ENCODE measurements at places on chromosomes 3 and 15.

DNA sequence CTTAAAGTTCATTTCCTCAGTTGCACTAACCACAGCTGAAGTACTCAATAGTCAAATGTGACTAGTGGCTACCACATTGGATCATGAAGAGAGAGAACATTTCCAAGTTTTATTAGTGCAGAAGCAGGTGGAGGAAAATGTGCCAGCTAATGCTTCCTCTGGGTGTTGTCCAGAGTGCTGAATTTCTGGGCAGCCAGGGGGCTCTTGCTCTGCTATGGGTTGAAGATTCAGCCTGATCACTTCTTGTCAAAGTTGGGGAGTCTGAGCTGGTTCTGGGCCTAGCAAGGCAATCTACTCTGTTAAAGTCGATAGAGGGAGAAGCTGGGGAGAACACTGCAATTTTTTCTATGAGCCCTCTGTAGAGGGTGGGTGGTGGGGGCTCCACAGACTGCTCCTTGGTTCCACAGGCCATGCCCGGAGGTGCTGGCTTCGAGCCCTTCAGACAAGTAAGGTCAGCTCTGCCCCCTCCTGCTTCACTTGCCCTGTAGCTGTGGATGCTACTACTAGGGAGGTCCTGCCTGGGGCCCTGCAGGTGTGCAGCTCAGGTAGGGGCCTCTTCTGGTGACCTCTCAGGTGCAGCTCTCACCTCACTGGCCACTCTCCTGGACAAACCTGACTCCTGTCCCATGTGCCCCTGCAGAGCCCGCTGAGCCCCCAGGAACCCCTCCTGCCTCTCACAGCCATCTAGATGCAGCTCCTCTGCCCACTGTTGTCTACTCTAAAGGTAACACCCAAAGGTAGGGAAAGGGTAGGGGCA lies 8.2 kb downstream of the ALG3 start:
- no peak for DNase-seq

DNA sequence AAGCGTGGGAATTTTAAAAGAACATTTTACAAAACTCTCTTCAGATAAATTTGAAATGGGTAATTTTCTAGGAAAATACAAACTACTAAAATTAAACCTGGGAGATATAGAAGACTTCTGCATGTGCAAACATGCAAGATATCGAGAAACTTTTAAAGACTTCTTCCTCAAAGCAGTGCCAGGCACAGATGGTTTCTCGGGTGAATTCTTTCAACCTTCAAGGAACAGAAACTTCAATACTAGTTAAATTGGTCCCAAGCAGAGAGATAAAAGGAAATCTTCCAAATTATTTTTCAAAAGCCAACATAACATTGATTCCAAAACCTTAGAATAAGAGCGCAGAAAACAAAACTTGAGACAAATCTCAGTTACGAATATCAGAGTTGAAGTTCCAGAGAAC lies 732.7 kb downstream of the PDCD6IP start:
- DNase-seq, result no peak

DNA sequence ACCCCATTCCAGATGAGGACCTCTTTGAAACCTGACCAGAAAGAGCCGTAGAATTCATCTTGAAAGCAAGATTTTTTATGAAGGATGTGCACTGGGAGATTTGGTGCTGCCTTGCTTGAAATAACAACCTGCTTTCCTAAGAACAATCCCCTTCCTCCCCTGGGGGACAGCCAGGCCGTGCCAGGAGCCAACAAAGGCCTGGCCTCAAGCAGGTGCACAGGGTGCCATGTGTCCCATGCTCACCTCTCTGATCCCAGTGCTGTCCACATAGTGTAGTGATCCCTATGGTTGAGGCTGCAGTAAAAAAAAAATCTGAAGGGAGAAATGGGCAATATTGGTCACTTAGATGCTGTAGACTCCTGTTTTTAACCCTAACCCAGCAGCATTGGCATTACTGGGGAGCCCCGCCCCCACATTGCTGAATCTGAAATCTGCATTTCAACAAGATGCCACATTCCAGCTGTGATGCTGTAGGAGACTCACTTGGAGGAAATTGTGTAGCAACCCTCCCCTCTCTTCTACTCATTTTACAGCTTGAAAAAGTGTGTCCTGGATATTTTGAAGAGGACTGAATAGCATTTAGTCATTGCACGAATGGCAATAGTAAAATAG lies 171.2 kb downstream of the APBA2 start:
- no peak for DNase-seq

- DNase-seq, result no peak
Measured at GRCh38 chr3:119918992-119919933, 137.4 kb downstream of the NR1I2 start.

DNA sequence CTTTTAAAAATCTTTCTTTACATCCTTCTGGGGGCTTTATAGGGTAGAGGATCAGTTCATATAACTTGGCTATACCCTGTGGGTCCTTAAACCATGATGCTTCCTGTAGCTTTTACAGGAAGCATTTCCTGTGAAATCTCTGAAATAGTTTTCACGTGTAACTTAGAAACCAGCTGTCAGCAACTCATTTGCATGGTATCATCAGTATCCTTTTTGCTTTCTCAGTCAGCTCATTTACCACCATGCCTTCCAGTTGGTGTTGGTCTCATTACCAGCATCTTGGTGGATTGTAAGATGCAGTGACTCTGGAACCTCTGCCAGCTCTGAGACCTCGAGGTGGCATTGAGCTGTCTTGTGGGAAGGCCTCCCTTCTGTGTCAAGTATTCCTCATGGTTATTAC lies 96.7 kb upstream of the MYZAP start:
- no peak for DNase-seq

DNA sequence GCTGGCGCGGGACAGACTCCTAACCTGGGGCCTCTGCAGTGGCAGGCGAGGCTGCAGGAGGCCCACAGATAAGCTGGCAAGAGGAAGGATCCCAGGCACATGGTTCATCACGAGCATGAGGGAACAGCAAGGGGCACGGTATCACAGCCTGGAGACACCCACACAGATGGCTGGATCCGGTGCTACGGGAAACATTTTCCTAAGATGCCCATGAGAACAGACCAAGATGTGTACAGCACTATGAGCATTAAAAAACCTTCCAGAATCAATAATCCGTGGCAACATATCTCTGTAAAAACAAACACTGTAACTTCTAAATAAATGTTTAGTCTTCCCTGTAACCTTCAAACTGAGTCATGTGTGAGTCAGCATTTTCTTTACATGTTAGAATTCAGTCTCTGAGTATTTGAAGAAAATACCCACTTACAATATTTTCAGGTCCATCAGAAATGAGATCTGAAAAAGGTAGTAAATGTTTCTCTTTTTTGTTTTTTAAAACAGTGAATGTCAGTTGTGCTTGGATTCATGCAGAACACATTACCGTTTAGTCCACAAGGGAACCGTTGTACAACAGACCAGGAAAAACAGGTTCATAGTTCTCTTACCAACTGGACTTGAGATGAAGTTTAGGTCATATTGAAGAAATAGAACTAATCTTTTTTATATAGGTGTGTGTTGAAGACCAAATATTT lies 75.9 kb downstream of the BOC start:
- DNase-seq, result peak; percentile 85

DNA sequence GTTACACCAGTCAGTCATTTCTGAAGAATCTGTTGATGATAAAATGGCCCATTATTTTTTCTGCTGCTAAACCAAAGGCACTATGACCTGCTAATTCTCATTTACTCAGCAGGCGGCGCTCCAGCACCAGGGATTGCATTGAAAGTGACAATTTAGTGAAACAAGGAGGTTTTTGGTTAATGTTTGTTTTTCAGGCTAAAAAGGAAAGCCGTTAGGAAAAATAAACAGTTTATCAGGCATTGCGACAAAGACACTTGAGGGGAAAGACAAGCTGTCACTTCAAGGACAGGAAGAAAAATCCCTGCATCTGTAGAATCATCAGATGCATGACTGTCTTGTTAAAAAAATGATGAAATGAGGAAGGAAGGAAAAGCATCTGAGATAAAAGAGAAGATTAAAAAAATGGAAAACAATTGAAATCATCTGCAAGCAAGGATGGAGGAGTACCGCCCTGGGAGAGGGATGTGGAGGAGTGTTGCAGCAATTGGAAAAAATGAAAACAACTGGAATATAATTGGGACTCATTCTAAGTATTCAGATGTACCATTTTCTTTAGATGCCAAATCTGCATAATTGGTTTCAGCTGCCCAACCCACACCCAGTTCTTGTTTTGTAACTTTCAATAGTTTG lies 54.0 kb downstream of the NR1D2 start:
- peak; percentile 35 for DNase-seq

GRCh38 chr3:42035007-42035406 lies 56.1 kb upstream of the TRAK1 start:
- DNase-seq, result no peak

DNA sequence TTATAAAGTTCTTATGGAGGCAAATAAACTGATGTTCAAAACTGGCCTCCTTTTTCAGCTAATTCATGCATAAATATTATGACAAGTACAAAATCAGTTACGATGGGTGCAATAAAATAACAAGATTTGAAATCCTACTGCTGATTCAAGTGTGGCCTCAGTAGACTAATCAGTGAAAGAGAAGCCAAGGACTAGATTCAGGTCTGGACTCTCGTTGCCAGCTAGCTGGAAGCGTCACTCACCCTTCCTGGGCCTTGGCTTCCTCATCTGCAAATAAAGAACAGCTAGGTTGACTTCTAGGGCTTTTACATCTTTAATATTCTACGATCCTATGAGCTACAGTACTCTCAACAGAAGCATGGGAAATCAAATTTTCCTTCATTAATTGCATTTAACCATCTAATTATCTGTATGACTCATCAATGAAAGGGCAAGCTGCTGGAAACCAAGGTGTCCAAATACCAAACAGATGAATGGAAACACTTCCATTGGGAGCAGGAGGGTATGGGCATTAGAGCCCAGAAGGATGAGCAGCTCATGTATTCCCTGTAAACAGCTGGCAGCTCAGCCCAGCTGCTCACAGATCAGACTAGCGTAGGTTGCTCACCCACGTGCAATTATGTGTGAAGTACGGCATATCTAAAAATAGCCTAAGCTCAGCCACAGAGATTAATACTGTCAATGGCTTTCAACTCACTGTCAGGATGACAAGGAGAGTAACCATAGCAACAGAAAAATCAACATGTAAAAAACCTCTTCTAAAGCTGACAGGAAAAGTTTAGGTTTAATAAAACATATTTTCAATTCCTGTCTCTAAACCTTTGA lies 294.8 kb downstream of the PLCL2 start:
- no peak for DNase-seq

DNA sequence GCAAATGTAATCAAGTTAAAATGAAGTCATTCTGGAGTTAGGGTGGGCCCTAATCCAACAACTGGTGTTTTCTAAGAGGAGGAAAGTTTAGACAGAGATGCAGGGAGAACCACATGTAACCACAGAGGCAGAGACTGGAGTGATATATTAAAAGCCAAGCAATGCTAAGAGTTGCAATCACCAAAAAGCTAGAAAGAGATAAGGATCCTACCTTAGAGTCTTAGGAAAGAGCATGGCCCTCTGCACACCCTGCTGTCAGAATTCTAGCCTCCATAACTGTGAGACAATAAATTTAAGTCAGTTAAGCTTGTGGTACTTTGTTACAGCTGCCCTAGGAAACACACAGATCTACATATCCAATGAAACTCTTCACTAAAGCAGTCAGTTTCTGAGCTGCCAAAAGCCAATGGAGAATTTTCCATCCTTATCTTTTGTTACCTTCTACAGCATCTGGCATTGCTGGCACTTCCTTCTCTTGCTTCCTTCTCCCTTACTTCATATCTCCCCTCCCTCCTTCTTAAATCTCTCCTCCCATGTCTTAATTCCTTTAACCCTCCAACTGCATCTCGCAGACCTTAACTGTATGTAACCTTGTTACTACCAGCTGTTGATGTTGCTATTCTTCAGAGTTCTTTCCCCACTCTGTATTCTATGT lies 11.2 kb downstream of the DCBLD2 start:
- no peak for DNase-seq

GRCh38 chr3:124456506-124456905 lies 273.7 kb upstream of the UMPS start:
- no peak for DNase-seq

DNA sequence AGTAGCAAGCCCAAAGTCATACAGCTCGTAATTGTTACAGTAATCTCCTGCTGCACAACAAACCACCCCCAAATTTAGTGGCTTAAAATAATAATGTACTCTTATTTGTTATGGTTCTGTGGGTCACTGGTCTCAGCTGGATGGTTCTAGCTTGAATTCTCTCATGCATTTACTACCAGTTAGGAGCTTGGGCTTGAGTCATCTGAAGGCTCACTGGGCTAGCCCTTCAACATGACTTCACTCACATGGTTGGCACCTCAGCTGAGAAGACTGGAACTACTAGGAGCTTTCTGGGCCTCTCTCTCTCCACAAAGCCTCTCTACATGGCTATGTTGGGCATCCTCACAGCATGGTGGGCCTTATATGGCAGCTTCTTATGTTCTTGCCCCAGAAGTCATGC lies 12.5 kb downstream of the PCOLCE2 start:
- no peak for DNase-seq

GRCh38 chr15:60251300-60252070 lies 146.3 kb downstream of the ANXA2 start:
- DNase-seq, result no peak

DNA sequence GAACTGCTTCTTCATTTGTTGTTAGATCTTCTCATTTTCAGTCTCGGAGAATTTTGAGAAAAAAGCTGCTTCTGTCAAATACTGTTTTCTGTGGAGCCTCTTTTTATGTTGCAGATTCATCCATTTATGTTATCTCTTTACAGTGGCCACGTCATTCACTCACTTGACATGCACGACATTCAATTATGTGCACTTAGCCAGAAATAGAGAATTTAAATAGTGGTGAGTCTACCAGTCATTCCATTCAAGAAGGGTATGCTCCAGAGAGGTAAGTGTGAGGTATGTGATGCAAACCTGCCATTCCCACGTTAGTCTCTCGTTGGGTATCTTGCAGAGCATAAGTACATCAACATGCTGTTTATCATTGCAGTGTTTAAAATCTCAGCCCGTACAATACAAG lies 9.8 kb downstream of the ARPP19 start:
- DNase-seq, result no peak

Data from Daoy (cell line).